ENCODE measurements at places on chromosomes 5 and 9. TPM values are rescaled to one million over a fixed set of nuclear protein-coding genes. Genes with fewer than 3 reads are reported as not detected.

The STC2 gene
- total RNA-seq = 11.7 TPM

The FAM153A gene
- not detected for total RNA-seq

The PDCD1LG2 gene
- 4.4 TPM for total RNA-seq

The ECSCR gene
- 404 TPM for total RNA-seq

The CNOT8 gene
- 114 TPM for total RNA-seq

The CD14 gene
- total RNA-seq = 3.2 TPM

The DBH gene
- total RNA-seq = not detected

The GMCL2 gene
- total RNA-seq = not detected
